ENCODE measurements at places on chromosomes 13 and 19.

- no peak for ATAC-seq
Measured at GRCh38 chr19:32289566-32290210, 55.7 kb upstream of the ZNF507 start.

DNA sequence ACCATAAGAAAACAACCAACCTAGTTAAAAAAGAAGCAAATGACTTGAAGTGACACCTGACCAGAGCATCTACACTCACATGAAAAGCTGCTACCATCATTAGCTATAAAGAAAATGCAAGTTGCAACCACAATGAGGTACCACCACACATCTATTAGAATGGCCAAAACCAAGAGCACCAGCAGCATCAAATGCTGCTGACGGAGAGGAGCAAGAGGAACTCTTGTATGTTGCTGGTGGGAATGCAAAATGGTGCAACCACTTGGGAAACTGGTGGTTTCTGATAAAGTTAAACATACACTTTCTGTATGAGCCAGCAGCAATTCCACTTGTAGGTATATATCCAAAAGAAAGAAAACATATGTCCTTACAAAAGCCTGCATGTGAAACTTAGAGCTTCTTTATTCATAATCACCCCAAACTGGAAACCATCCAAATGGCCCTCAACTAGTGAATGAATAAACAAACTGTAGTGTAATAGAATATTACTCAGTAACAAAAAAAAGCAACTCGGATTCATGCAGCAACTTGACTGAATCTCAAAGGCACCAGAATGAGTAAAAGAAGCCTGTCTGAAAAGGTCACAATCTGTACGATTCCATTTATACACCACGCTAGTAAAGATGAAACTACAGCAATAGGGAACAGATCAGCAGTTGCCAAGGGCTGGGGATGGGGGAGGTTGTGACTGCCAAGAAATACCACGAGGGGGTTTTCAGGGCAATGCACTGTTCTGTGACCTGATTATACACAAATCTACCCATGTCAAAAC is 60.9 kb upstream of the RANBP3 start:
- peak; percentile 91 for ATAC-seq

DNA sequence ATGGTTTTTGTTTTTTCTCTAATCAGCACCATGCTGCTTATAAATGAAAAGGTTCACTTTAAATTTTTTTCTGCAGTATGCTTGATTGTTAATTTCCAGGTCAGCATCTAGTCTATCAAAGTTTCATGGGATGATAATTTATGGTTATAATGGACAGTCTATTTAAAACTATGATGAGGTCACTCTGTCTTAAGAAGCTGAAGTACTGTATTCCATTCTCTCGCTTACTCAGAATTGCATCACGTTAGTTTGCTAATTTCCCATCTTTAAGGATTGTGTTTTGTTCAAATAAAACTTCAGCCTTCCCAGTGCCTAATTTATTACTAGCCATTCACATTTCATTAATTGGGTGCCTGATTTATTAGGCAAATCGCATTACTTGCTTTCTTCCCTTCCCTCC is 94.3 kb downstream of the GPC6 start:
- no peak for ATAC-seq

DNA sequence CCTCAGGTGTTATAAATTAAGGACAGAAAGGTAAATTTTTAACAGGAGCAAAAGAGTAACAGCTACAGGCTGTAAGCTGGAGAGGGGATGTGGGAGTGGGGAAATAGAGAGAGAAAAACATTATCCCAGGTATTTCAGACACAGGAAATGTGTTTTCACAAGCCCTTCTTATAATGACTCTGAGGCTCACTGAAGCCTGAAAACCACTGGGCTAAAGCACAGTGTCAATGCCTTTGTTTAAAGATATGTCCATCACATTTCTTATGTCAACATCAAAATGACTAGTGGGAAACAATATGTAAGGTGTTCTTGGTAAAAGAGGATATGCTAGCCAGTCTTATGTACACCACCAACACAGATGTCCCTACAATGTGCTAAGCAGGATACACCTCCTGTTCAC is 365.9 kb downstream of the FGF14 start:
- ATAC-seq = no peak

DNA sequence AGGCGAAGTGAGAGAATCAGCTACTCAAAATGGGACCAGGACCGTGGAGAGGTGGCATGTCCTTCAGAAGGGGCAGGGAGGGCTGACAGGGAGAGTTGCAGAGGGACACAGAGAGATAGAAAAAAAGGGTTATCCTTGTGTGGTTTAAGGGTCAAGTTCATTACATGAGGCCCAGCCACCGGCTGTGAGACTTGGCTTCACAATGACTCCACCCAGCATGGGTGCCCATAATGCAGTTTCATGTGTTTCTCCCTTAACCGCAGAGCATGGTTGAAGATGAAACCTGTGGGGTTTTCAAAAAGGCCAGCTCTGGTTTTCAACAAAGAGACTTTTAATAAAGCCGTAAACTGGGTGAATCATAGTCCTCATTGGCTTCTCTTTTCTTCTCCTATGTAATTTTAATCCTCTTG is 164.6 kb downstream of the KLF5 start:
- ATAC-seq = peak; percentile 84

- peak; percentile 97 for ATAC-seq
Measured at GRCh38 chr19:29831041-29831548, 19.3 kb downstream of the CCNE1 start.

DNA sequence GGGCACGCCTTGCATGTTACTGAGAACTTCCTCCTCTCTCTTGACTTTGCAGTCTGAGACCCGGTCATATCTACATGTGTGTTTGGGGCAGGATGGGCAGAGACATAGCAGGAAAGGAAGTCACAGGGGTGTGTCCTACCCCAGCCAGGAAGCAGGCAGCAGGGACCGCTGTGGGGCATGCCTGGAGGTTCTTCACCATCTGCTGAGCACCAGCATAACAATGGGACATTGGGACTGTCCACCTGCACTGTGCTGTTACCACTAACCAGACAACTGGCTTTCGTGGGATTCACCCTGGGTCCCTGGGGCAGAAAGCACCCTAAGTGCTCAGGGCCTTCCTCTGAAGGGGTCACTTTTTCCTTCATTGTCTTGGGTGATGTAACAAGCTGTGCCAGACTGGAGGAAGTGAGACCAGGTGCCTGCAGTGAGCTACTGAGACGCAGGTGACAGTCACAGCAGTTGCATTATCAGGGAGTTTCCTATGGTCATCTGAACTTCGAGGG is 2.6 kb upstream of the HAUS5 start:
- ATAC-seq = peak; percentile 20

GRCh38 chr13:63490149-63490548 is 2074.5 kb upstream of the PCDH20 start:
- ATAC-seq = no peak

DNA sequence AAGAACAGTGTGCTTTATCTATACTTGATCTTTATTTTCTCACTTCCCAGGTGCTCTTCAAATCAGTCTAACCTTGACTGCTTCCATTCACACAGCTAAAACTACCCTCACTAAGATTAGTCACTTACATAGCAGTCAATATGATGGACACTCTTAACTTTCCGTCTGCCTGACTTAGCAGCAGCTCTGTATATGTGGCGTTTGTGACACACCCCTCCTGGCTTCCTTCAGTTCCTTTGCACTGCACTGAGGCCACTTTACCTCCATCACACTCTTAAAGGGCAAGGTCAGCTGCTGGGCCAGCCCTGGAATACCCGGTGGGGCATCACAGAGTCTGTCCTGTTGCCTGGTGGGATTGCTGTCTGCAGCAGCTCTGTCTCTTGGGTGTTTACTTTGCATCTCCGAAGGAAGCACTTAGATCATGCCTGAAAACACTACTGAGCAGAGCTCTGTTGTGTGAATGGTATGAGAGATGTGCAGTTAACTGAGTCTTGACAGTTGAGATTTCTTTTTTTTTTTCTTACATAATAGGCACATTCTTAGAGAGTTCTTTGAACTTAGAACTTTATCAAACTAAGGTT is 35.6 kb upstream of the IL17D start:
- no peak for ATAC-seq

GRCh38 chr13:70310396-70311119 is 202.3 kb upstream of the KLHL1 start:
- ATAC-seq = no peak

- ATAC-seq = no peak
Measured at GRCh38 chr13:61727767-61728166, 312.1 kb upstream of the PCDH20 start.

DNA sequence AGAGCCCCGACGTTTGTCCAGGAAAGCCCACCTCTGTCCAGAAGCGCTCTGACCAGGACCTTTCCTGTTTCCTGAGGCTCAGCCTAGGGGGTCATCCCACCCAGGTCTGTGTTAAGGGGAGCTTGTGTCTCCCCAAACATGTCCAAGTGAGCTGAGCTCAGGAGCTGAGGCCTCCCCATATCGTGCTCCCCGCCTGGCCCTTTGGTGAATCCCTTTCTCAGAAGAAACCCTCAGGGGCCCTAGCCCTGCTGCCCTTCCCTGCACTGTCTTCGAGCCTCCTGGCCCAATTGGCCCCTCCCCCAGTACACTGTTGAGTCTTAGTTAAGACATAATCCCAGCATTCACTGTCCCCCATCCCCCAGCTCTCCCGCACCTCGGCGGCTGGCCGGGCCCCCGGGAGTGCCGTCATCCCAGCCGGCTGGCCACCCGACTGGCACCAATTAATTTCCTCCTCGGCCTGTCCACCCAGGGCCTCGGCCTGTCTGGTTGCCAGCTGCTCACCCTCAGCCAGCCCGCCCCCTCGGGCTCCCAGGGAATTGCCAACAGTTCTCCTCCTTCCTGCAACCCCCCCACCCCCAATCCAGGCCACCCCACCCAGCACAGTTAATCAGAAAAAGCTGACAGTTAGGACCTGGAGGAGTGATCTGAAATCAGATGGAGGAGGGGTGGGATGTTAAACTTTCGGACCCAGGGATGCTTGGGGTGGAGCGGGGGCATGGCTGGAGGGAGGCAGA is 13.6 kb downstream of the IER2 start:
- ATAC-seq = peak; percentile 8

DNA sequence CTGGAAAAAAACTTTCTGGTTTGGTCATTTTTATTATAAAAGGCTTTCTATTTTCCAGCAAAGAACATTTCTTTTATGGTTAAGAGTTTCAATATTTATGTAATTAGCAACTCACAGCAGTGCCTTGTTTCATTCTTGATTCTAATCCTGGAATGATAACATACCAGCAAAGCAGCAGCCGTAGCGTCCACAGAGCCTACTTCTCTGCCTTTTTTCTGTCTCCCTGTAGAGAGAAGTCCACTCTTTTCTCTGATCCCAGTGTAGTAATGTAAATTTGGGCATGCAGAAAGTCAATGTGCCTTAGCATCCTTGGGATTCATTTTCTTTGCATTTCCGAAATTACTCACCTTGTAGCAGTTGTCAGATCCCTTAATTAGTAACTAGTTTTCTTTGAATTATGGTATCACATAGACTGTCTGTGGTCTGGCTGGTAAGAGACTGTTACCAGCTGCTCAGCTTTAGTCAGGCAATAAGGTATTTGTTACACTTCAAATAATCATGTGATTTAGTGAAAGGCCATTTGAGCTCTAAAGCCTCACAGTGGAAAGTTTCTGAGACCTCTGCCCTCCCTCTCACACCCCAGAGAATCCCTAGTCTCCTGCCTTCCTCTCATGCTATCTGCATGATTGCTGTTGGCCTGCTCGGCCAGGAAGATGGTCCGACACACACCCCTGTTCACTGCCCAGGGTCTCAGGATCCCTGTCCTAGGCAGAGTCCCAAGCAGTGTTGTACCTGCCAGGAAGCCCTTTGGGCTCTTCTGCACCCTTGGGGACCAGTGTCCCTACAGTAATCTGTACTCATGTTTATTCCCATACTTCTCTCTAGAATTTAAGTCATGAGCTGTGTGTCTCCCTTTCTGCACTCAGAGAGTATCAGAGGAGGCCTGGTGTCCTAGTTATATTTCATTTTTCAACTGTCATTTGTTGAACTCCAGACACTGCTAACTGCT is 86.3 kb downstream of the LRCH1 start:
- ATAC-seq = peak; percentile 43

- no peak for ATAC-seq
Measured at GRCh38 chr19:6906559-6907060, 19.2 kb downstream of the ADGRE1 start.

GRCh38 chr19:1496714-1497577 is 6.0 kb downstream of the REEP6 start:
- no peak for ATAC-seq

GRCh38 chr13:42378383-42378780 is 106.4 kb downstream of the AKAP11 start:
- ATAC-seq = peak; percentile 51

GRCh38 chr13:111555268-111555808 is 234.9 kb downstream of the TEX29 start:
- ATAC-seq = no peak

DNA sequence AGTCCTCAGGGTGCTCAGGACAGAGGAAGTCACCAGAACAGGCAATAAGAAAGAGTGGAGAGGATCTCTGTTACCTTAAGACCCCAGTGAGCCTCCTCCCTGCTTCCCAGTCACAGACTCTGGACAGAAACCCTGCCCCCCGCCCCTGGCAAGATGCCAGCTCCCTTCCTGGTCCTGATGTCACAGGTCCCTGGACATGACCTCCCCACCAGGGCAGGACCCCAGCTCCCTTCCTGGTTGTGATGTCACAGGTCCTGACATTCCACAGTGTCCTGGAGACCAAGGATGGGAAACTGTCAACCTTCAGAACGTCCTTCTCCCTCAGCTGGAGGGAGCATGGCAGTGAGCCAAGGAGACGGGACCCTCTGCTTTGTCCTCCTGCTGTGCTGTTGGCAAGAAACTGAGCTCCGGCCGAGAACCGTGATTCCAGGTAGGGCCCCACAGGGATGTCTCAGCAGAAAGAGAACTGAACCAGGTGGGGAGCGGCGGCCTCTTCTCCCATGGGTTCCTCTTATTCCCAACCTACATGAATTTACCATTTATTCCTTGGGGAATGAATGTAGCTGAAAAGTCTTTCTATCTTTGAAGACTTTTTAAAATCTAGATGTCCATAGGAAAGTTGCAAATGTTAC is at the start of gene SPACA7:
Gene SPACA7, plus strand, starts transcription at position 306 of the 632 bp plus-strand sequence. Its CDS starts 31 bp downstream, at position 337.
- ATAC-seq = no peak

DNA sequence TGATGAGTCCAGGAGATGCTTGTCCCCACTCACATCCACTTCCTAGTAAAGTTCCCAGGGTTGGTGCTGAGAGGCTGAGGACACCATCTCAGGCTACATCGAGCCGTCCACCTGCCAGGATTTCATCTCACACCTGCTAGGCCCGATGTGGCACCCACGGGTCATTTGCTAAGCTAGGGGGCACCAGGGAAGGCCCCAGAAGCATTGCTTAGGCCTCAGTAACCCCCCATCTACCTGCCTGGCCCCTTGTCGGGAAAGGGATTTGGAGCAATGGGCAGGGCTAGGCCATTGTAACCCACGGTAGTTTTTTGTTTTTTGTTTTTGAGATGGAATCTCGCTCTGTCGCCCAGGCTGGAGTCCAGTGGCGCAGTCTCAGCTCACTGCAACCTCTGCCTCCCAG is 51.8 kb downstream of the F2RL3 start:
- ATAC-seq = no peak

- no peak for ATAC-seq
Measured at GRCh38 chr13:90721937-90722336, 625.5 kb upstream of the MIR17HG start.

GRCh38 chr13:102317593-102317992 is 84.3 kb downstream of the FGF14 start:
- no peak for ATAC-seq
